Motor neuron (in vitro differentiated cells): ENCODE measurements at places on chromosomes 3 and 15. TPM values are rescaled to one million over a fixed set of nuclear protein-coding genes. Genes with fewer than 3 reads are reported as not detected.

DNA sequence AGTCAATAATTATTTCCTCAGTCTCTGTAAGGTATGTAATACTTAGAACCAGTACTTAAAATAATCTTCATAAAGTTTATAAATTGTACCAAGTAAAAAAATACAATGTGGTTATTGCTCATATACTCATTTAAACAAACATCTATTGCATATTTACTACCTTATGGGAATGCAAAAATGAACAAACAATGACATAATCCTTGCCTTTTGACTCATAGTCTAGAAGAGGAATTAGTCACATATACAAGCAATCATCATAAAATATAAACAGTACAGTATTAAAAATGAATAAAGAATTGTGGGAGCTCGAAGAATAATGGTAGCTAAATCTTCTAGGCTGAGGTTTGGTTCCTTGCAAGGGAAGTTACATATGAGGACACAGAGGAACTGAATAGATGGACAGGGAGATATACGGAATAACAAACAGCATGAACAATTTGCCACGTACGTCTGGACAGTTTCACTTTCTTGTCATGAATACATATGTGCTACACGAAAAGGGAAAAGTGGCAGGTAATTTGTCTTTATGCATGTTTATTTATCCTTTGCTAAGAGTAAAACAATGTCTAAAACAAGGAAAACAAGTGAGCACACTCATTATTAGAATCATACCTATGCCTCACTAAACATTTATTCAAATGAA lies 17.2 kb downstream of the IMPG2 start:
- peak; percentile 25 for ATAC-seq

DNA sequence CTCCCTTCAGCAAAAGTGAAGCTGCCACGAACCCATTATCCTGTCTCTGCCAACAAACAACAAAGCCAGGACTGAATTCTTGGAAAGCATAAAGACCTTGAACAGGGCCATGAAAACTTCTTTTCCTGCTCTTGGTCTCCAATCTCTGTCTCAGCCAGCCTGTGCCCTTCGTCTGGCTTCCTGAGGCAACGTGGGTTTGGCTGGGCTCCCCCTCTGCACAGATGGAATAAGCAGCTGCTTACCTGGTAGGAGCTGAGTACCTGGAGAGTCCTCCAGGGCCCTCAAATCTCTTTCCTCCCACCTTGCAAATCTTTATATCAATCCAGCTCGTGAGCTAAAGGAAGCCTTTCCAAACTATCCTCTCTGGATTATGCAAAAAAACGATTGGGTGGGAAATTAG lies 97.6 kb upstream of the PSMD6 start:
- no peak for ATAC-seq

GRCh38 chr3:124351430-124352148 lies 359.7 kb upstream of the ROPN1 start:
- ATAC-seq: peak; percentile 95

ST3GAL6 gene
- total RNA-seq: 4.7 and 6.1 TPM in 2 replicates

INSYN1 gene
- 20.9 and 22.8 TPM in 2 replicates for total RNA-seq

IL17RB gene
- 2.8 and 3.4 TPM in 2 replicates for total RNA-seq

RHOV gene
- total RNA-seq: 1.0 and 1.7 TPM in 2 replicates
